Fibroblast of lung (primary cell): ENCODE measurements at places on chromosomes 1 and 21. TPM values are rescaled to one million over a fixed set of nuclear protein-coding genes. Genes with fewer than 3 reads are reported as not detected.
A peak's percentile ranks its signal among the peaks of the same experiment; 100 is the strongest.

GRCh38 chr1:115706587-115707425 is 61.7 kb downstream of the CASQ2 start:
- H3K36me3 ChIP-seq, result no peaks in the 10 kb centered on the region
- H3K27ac ChIP-seq, result no peak overlapping the region
- H3K4me3 ChIP-seq, result no peak overlapping the region
- H3K4me1 ChIP-seq, result no peaks in the 10 kb centered on the region

DNA sequence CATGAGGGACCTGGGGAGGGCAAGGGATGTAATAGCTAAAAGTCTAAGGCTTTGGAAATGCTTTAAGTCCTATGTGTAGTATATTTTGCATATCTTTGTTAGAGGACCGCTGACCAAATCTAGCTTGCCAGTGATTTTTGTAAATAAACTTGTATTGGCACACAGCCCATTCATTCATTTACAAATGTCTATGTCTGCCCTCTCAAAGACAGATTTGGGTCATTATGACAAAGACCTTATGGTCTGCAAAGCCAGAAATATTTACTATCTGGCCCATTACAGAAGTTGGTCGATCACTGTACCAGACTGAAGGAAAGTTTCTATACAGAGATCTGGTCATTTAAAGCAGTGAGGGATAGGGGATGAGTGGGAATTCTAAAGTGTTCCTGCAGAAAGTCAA is 120.1 kb upstream of the RAVER2 start:
- no peaks in the 10 kb centered on the region for H3K27me3 ChIP-seq
- peaks cover 2% of the 10 kb centered on the region for H3K4me1 ChIP-seq
- peak; percentile 43 for DNase-seq
- H3K36me3 ChIP-seq, result no peaks in the 10 kb centered on the region
- no peak overlapping the region for H3K4me3 ChIP-seq

GRCh38 chr1:246425139-246425794 is 81.8 kb downstream of the SMYD3 start:
- H3K27ac ChIP-seq, result no peak overlapping the region
- no peaks in the 10 kb centered on the region for H3K4me1 ChIP-seq
- H3K27me3 ChIP-seq, result no peaks in the 10 kb centered on the region
- DNase-seq, result no peak

GRCh38 chr1:97245682-97246081 is 524.1 kb downstream of the PTBP2 start:
- no peaks in the 10 kb centered on the region for H3K4me1 ChIP-seq
- H3K27me3 ChIP-seq, result no peaks in the 10 kb centered on the region
- H3K36me3 ChIP-seq, result no peaks in the 10 kb centered on the region
- no peak overlapping the region for H3K27ac ChIP-seq
- no peak overlapping the region for H3K4me3 ChIP-seq
- DNase-seq, result peak; percentile 59

GRCh38 chr1:26287811-26288210 is 7.9 kb downstream of the SH3BGRL3 start:
- no peaks in the 10 kb centered on the region for H3K27me3 ChIP-seq
- H3K27ac ChIP-seq, result no peak overlapping the region
- DNase-seq, result no peak

DNA sequence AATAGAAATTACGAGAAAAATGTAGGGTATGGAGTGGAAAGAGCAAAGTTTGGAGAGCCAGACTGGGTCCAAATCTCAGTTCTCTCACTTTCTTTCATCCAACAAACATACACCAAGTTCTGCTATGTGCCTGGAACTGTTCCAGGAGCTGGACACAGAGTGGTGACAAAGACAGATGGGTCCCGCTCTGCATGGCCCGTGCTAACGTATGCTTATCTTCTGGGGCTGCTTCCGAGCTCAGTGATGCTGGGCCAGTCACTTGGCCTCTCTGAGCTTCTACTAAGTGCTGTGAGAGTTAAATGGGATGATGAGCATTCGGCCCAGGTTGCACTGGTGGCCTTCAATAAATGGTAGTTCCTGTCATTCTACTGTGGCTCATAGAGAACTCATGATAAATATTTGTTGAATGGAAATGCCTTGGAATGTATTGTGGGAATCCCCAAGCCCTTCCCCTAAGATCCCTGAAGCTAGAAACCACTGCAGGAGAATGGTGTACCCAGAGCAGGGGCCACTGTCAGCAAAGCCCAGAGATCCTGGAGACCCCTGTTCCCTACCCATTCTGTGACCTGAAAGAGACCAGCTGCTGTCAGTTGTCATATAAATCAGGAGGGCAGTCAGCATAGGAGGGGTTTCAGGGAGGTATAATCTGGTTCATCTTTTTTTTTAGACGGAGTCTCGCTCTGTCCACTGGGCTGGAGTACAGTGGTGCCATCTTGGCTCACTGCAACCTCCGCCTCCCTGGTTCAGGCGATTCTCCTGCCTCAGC is 3.8 kb downstream of the LEMD1 start:
- no peaks in the 10 kb centered on the region for H3K36me3 ChIP-seq
- H3K4me3 ChIP-seq, result no peak overlapping the region
- H3K27ac ChIP-seq, result no peak overlapping the region

DNA sequence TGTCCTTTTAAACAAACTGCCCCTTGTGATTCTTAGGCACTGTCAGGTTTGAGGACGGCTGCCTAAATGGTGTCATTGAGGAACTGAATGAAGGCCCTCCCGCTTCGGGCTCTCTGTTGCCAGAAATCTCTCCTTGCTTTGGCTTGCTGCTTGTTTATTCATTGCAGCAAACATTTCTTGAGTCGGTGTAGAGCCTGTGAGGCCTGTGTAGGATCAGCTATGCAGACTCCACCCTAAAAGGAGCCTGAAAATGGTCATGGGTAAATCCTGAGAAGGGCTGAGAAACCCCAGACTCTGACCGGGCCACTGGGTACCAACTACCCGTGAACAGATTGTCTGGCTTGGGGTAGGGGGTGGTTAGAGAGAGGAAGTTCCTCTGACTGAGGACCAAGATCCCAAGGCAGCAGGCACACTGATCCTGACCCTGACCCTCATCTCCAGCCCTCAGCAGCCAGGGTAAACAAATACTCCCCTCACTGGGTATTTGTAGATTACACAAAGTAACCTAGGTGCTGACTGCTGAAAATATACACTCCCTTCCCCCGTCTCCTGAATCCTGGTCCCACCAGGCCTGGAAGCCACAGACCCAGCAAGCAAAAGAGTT is 3.1 kb downstream of the IL6R start:
- H3K27ac ChIP-seq, result no peak overlapping the region
- DNase-seq, result no peak
- peaks cover 4% of the 10 kb centered on the region for H3K27me3 ChIP-seq
- peak overlapping the region; percentile 98 for H3K4me3 ChIP-seq
- peaks cover 13% of the 10 kb centered on the region for H3K4me1 ChIP-seq

- no peak for DNase-seq
- H3K4me3 ChIP-seq, result no peak overlapping the region
- no peaks in the 10 kb centered on the region for H3K4me1 ChIP-seq
- H3K36me3 ChIP-seq, result peaks cover 16% of the 10 kb centered on the region
- H3K27ac ChIP-seq, result no peak overlapping the region
Observed at GRCh38 chr1:235147269-235147668, 13.8 kb downstream of the RBM34 start.

- no peak overlapping the region for H3K27ac ChIP-seq
- peaks cover 13% of the 10 kb centered on the region for H3K4me1 ChIP-seq
- peak; percentile 40 for DNase-seq
- H3K36me3 ChIP-seq, result no peaks in the 10 kb centered on the region
- no peaks in the 10 kb centered on the region for H3K27me3 ChIP-seq
Observed at GRCh38 chr1:33459691-33460090, 12.8 kb upstream of the ZSCAN20 start.

DNA sequence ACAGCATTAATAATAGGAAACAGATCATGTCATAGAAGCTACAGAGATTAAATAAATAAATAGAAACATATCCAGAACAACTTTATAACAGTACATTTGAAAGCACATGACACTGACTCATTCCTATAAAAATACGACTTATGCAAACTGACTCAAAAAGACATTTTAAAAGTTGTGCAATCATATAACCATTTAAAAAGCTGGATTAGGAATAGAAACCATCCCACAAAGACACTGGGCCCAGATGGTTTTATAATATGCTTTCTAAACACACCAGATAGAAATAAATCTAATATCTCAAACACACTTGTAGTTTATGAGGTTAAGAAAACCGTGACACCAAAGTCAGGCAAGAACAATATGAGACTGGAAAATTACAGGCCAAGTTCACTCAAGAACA is 47.6 kb downstream of the MATN1 start:
- DNase-seq, result peak; percentile 91
- H3K4me1 ChIP-seq, result no peaks in the 10 kb centered on the region
- H3K4me3 ChIP-seq, result no peak overlapping the region
- H3K27me3 ChIP-seq, result no peaks in the 10 kb centered on the region
- H3K36me3 ChIP-seq, result no peaks in the 10 kb centered on the region

DNA sequence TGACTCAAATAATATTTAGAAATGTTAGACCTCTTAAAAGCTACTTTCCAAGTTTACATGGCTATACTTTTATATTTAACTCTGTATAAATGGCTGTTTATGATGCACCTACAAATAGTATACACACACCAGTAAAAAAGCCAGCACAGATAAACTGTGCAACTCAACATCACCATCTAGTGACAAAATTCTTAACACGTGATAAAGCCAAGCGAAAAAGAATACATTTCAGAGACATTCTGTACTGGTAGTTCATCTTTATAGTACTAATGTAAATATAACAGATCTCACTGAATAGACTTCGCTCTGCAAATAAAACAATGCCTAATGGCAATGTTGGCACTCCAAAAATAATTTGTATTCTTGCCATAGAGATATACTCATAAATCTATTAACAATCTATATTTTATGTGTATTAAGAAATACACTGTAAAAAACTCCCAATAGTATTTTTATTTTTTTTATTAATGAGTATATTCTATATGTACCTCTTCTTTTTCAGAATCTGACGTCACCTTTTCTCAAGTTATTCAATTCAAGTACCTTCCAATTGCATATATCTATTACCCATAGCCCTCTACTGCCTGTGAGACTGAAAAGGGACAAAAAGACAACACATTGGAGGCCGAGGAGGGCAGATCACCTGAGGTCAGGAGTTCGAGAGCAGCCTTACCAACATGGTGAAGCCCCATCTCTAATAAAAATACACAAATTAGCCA is 100.2 kb downstream of the DPYD start:
- no peaks in the 10 kb centered on the region for H3K36me3 ChIP-seq
- no peaks in the 10 kb centered on the region for H3K27me3 ChIP-seq

DNA sequence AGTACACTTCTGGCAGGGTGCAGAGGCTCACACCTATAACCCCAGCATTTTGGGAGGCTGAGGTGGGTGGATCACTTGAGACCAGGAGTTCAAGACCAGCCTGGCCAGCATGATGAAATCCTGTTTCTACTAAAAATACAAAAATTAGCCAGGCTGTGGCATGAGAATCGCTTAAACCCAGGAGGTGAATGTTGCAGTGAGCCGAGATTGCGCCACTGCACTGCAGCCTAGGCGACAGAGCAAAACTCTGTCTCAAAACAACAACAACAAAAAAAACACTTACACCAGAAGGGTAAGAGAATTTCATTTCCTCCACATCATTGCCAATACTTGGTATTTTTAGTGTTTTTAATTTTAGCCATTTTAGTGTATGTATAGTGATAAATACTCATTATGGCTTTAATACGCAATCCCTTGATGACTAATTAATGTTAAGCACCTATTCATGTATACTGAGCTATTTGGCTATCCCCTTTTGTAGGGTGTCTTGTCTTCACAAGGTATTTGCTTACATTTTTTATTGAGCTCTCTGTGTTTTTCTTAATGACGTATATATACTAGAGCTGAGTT is 77.1 kb upstream of the TNR start:
- H3K4me3 ChIP-seq, result no peak overlapping the region
- H3K4me1 ChIP-seq, result no peaks in the 10 kb centered on the region
- H3K27ac ChIP-seq, result no peak overlapping the region
- DNase-seq, result no peak

- no peaks in the 10 kb centered on the region for H3K36me3 ChIP-seq
- H3K27me3 ChIP-seq, result no peaks in the 10 kb centered on the region
- H3K4me1 ChIP-seq, result peaks cover 4% of the 10 kb centered on the region
- no peak overlapping the region for H3K4me3 ChIP-seq
- DNase-seq, result no peak
- no peak overlapping the region for H3K27ac ChIP-seq
Observed at GRCh38 chr1:246218686-246219085, 288.4 kb downstream of the SMYD3 start.

GRCh38 chr1:220195701-220196100 is 76.6 kb downstream of the RAB3GAP2 start:
- no peaks in the 10 kb centered on the region for H3K4me1 ChIP-seq
- H3K27me3 ChIP-seq, result no peaks in the 10 kb centered on the region
- peaks cover 10% of the 10 kb centered on the region for H3K36me3 ChIP-seq

GRCh38 chr1:24074817-24075589 is 36.9 kb downstream of the MYOM3 start:
- no peaks in the 10 kb centered on the region for H3K4me1 ChIP-seq
- H3K36me3 ChIP-seq, result no peaks in the 10 kb centered on the region
- H3K4me3 ChIP-seq, result no peak overlapping the region
- no peak overlapping the region for H3K27ac ChIP-seq

DNA sequence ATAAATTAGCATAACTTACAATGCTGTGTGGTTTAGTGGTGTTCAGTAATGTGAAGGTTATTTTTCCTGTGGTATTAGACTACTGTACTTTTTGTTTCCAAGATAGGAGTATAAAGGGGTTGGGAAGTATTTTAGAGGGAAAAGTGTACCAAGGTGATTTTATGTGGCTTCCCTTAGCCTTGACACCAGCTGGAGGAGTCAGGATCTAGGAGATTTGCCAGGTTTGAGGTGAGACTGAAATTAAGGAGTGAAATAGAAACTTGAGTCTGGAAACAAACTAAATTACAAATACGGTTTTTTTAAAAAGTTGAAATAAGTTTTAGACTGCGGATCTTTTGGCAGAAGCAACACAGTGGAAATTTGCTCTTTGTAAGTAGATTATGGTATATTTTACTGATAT is 32.3 kb downstream of the COG2 start:
- H3K27me3 ChIP-seq, result no peaks in the 10 kb centered on the region

GRCh38 chr1:238401144-238401543 is 510.4 kb upstream of the ZP4 start:
- H3K27me3 ChIP-seq, result no peaks in the 10 kb centered on the region
- H3K4me3 ChIP-seq, result no peak overlapping the region
- H3K27ac ChIP-seq, result no peak overlapping the region
- no peaks in the 10 kb centered on the region for H3K4me1 ChIP-seq

FAM72D gene
- total RNA-seq, result 0.26 and 1.7 TPM in 2 replicates

KRTAP24-1 gene
- not detected in 2 replicates for total RNA-seq

UTS2 gene
- not detected in 2 replicates for total RNA-seq

RIPK4 gene
- total RNA-seq, result under 0.01 TPM in 2 replicates

GJB3 gene
- not detected in 2 replicates for total RNA-seq

FCRL5 gene
- not detected in 2 replicates for total RNA-seq

MYOG gene
- not detected in 2 replicates for total RNA-seq

RNF186 gene
- total RNA-seq, result not detected in 2 replicates

AADACL3 gene
- total RNA-seq, result not detected in 2 replicates

CD1E gene
- total RNA-seq, result not detected in 2 replicates

RNU1-1 gene
- under 0.01 and 3,997 TPM in 2 replicates for total RNA-seq
